ENCODE measurements at places on chromosomes 1 and 21.
A peak's percentile ranks its signal among the peaks of the same experiment; 100 is the strongest.

DNA sequence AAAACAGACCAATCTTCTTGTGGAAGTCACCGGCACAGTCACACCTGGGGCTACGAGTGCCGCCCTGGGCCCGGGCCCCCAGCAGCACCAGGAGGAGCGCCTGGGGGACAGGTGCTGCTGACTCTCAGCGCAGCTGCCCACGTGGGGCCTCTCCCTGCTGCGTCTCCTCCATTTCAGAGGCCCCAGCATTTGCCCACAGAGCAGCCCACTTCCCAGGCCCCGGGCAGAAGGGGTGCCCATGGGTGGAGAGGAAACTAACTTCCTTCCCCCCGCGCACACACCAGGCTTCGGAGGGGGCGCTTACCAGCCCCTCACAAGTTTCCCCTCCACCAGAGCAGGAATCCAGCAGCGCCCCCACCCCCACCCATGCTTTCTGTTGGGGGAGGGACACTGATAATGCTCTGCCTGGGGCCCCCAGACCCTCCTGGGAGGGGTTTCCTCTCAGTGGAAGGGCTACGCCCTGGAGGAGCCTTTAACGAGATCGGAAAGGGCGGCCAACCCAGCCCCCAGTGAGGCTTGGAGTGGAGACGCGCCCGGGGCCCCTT, 440 bp downstream of the TNFRSF25 start:
- no peak for DNase-seq

DNA sequence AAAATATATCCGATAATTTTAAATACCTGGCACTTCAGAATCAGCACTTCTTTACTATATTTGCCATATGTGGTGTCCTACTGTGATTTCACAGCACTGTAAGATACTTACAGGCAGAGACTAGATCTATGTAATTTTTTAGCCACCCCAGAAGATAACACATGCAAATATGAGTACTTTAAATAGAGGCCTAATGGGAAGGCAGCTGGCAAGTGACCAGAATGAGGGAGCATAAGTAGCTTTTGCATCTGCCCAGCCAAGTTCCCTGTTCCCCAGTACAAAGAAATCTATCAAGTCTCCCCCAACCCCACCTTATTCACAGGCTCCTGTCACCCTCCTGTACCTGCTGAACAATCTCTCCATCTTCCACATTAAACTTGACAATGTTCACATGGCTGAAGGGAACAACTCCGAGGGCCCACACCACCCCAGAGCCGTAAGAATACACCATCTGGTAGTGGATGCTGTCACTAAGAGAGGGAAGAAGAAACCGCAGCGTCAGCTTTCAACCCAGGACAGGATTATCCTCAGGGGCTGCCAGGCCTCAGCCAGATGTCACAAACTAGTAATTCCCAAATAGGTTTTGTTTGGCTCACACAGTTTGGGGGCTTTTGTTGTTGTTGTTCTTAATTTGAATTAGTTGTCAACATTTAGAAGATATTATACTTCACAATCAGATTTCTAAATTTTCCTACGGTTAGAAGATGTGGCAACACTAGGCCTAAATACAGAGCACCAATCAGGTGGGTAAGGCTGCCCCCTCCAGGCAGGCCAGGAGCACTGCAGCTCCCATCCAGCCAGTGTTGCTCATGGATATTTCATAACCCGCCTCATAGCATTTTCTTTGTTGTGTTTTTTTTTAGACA, 10.4 kb downstream of the EMC1 start:
- peak; percentile 9 for DNase-seq

- no peak for DNase-seq
Measured at GRCh38 chr1:94272388-94272787, 35.0 kb upstream of the ARHGAP29 start.

DNA sequence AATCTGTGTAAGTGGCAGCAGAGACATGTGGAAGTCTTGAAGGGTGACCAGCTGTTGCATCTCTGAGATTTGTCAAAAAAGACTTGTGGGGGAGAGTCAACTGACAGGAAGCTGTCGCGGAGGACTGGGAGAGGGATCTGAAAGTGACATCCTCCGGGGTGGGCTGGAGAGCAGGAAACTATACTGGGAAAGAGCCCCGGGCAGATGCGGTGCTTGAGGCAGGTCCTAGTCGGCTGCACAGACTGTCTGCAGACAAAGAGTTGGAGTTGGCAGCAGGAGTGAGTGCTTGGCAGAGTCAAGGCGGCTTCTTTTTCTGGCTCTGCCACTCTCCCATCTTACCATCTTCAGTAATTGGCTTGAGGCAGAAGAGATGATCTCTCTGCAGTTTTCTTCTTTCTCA, 294.0 kb upstream of the C1orf87 start:
- DNase-seq: no peak

DNA sequence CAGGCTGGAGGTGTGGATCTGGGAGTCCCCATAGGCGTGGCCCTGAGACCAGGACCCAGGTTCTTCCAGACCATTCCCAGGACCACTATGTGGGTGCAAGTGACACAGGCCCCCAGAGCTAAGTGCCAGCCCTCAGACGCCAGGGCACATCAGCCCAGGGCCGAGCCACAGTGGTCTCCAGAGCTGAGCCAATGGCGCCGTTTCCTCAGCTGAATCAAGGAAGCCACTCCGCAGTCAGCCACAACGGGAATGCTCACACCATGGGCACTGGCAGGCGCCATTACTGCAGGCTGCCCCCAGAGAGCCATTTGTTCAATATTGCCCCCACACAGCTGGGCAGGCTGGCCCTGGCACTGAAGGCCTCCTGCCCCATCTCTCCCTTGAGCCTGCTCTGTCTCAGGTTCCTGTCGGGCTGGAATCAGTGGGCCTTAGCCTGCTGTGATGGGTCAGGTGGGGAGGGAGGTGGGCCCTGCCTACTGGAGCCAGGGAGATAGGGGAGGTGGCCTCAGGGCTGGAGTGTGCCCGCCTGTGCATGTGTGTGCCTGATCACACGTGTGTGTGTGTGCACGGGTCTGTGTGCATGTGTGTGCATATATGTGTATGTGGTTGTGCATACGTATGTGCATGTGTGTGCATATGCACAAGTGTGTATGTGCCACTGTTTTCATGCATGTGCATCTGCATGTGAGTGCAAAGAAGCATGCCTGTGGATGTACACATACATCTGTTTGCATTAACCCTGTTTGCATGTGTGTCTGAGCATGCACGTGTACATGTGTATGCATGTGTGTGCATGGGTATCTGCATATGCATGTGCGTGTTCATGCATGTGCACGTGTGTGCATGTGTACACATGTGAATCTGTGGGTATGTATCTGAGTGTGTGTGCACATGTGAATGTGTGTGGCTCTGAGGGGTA, 6.1 kb downstream of the GJC2 start:
- DNase-seq: no peak

DNA sequence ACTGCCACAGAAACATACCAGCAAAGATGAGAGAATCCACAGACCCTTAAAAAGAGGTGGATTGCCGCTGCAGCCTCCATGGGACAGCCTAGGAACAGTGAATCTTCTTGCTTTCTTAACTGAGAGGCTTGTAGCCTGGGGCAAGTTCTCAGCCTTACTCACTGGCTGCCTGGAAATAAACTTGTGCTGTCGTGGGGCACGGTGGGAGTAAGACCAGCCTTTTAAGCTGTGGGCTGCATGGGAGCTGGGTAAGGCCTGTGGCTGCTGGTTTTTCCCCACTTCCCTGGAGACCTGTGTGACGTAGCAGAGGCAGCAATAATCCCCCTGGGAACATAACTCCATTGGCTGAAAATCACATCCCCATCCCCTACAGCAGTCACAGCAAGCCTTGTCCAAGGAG, 30.8 kb downstream of the CD2 start:
- DNase-seq: no peak

DNA sequence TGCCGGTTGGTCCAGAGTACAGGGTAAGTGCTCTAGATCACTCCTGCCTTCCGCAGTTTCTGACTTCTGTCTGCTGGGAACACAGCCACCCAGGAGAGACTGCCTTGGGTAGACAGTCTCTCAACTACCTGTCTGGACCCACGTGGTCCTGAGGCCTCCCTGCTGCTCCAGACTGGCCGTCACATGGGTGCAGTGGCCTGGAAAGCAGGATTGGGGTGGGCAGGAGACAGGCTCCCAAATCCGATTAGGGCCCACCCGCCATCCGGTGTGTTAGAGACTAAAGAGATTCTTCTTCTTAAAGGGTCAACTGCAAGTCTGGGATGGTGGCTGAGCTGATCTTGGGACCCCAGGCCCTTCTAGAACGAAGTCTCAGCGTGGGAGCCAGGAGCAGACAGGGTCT, 105.5 kb downstream of the EBNA1BP2 start:
- DNase-seq: no peak

DNA sequence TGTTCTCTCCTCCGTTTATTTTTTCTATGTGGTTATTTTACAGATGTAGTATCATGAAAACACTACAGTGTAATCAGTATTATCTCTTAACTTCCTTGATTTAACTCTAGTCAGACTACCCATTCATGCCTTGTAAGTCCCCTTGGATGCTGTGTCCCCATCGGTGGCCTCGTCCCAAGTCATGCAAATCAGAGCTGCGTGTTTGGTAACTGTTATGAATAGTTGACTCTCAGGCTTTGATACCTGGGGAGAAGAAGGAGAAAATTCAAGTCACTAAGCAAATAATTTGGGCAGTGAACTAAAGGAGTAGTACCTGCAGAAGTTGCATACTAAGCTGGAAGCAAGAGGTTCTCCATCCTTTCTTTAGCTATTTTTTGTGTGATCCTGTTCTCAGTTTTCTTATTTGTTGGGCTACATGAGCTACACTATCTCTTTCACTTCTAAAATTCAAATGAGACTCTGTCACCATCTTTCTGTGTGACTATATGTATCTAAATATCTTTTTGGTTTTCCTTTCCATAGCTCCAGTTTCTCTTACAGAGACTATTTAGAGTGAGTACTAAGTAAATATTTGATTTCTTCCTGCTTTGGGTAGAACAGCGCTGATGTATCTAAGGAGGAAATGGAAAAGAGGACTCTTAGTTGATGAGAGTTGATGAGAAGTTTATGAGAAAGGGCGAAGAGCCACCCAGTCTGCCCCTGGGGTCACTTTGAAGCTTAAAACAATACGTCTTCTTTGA, 50.9 kb downstream of the VANGL2 start:
- DNase-seq: no peak

GRCh38 chr21:26546446-26547097, 26.5 kb downstream of the CYYR1 start:
- DNase-seq: no peak

- DNase-seq: no peak
Measured at GRCh38 chr1:26827106-26827604, 667 bp downstream of the ZDHHC18 start.

DNA sequence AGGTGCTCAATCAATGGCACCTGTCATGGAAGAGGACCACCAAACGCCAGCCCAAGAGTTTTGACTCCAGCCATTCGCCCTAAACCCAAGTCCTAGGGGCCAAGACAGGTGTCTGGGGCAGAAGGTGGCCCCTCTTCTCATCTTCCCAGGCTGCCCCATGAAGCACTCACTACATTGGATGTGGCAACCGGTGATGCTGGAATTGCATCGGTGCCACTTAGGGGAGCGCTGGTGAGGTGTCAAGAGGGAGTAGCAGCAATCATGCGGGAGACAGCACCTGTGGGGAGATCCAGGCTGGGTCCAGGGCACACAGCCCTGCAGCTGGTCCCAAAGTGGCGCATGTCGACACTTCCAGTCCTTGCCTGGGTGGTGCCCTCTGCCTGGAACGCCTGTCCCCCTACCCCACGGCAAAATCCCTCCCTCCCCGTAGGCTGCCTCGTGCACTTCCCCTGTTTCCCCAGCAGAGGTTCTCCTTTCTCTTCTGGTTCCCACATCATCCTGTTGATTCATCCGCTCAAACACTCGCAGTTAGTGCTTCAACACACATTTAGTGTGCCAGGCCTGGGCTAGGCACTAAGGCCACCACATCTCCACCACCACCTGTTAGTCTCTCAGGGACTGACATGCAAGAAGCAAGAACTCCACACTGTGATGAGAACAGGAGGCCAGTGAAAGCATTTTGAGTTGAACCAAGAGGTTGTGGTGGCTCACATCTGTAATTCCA, 18.5 kb downstream of the PLA2G2D start:
- peak; percentile 3 for DNase-seq

DNA sequence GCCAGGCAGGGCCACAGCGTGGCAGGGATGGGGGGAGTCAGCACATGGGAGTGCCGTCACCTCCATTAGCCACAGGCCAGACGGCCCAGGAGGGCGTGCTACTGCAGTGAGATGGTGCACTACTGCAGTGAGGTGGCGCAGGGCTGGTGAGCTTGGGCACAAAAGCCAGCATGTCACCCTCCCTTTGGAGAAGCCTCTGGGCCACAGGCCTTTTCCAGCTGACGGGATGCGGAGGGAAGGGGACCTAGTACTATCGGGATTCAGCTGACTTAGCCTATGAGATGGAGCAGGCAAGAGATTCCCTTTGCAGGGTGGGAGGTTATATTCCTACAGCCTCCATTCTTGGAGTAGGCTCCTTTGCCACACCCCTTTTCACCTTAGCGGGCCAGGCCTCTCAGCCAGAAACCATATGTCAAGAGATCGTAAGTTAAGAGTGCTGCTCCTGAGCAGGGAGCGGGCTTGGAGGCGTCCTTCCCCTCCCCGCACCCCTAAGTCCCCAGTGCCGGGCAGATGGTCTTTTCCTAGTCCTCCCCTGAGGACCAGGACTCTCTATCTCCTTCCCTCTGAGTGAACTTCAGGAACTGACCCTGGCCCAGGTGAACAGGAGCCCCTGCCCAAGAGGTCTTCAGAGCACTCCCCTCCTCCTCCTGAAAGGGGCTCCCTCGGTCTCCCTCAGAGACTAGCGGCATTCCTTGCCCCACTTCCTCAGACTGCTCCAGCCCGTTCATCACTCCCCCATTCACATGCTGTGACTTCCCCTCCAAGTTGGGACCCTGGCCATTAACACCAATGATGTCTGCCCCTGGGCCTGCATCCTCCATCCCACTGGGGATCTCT, 8.2 kb downstream of the NES start:
- DNase-seq: no peak

DNA sequence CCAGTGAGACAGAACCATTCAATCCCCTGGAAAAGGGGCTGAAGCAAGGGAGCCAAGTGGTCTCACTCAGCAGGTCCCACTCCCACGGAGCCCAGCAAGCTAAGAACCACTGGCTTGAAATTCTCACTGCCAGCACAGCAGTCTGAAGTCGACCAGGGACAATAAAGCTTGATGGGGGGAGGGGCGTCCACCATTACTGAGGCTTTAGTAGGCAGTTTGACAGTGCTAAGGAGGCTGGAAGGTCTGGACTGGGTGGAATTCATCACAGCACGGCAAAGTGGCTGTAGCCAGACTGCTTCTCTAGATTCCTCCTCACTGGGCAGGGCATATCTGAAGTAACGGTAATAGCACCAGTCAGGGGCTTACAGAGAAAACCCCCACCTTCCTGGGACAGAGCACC, 105.4 kb upstream of the GORAB start:
- no peak for DNase-seq

GRCh38 chr1:220681220-220681880, 8.8 kb upstream of the C1orf115 start:
- no peak for DNase-seq
